Lower lobe of right lung (tissue), 2 donors: ENCODE measurements at places on chromosomes 2 and 18. TPM values are rescaled to one million over a fixed set of nuclear protein-coding genes. Genes with fewer than 3 reads are reported as not detected.

- no peaks in the 10 kb centered on the region for H3K36me3 ChIP-seq
- H3K4me3 ChIP-seq = no peak overlapping the region
- DNase-seq = no peak
- H3K4me1 ChIP-seq = no peaks in the 10 kb centered on the region
- no peaks in the 10 kb centered on the region for H3K27me3 ChIP-seq
Observed at GRCh38 chr2:146123256-146123655, 1603.3 kb upstream of the ZEB2 start.

GRCh38 chr2:17539611-17540092 is 844 bp upstream of the VSNL1 start:
- H3K27ac ChIP-seq = peak overlapping the region; percentile 61
- DNase-seq = no peak
- H3K4me1 ChIP-seq = peaks cover 5% of the 10 kb centered on the region
- peaks cover 65% of the 10 kb centered on the region for H3K27me3 ChIP-seq

GRCh38 chr2:30862054-30862651 is 54.9 kb upstream of the CAPN13 start:
- H3K27me3 ChIP-seq = no peaks in the 10 kb centered on the region
- H3K36me3 ChIP-seq = no peaks in the 10 kb centered on the region
- no peak overlapping the region for H3K27ac ChIP-seq
- H3K4me3 ChIP-seq = no peak overlapping the region

ZNF516 gene
- 28.8 TPM for total RNA-seq

GRCh38 chr2:27042159-27042661 is 9.3 kb upstream of the AGBL5 start:
- no peak overlapping the region for H3K27ac ChIP-seq
- peaks cover 54% of the 10 kb centered on the region for H3K36me3 ChIP-seq
- DNase-seq = no peak
- H3K27me3 ChIP-seq = no peaks in the 10 kb centered on the region
- H3K4me3 ChIP-seq = no peak overlapping the region

NR4A2 gene
- total RNA-seq = 4.0 TPM

ANKRD30BL gene
- total RNA-seq = not detected

CLEC4F gene
- total RNA-seq = 0.71 TPM

DNA sequence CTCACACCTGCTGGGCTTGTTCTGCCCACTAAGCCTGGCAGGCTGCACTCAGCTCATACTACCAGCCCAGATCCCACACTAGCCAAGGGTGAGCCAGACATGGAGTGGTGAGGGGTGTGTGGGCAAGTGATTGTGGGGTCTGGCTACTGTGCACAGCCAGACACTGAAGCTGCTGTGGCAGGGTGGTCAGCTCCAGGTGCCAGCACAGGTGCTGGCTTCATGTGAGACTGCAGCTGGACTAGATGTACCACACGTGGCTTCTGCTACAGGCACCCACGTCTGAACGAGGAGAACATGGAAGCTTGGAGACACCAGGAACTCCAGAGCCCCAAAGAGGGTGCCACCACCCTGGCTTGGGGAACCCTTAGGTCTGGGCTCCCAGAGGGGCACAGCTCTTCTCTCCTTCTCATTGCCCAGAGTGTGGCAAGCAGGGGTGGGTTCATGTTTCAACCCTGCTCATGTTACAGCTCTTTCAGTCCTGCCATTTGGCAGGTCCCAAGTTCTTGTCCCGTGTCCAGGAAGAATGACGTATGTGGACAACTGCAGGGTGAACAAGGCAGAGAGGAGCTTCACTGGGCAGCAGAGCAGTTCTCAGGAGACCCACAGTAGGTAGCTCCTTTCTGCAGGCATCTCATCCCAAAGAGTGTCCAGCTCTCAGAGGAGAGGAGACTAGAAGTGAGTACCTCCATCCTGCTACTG is 1624.2 kb upstream of the TMEFF2 start:
- no peak overlapping the region for H3K4me3 ChIP-seq
- no peaks in the 10 kb centered on the region for H3K4me1 ChIP-seq
- H3K27me3 ChIP-seq = no peaks in the 10 kb centered on the region
- H3K36me3 ChIP-seq = no peaks in the 10 kb centered on the region
- H3K27ac ChIP-seq = no peak overlapping the region

BOK gene
- 44.2 TPM for total RNA-seq
